Activated naive CD4-positive, alpha-beta T cell treated with anti-CD3 and anti-CD28 coated beads, Interleukin-2, amount 10 ng/mL, durations not matched to agents 7 days and 5 days (primary cell): ENCODE measurements at places on chromosomes 5 and 9.

GRCh38 chr5:124519396-124519795, 227.0 kb downstream of the ZNF608 start:
- no peaks in the 10 kb centered on the region for H3K36me3 ChIP-seq
- H3K4me3 ChIP-seq = no peak overlapping the region
- no peaks in the 10 kb centered on the region for H3K27me3 ChIP-seq
- H3K4me1 ChIP-seq = no peaks in the 10 kb centered on the region
- DNase-seq = no peak

GRCh38 chr9:87554171-87554910, 56.7 kb downstream of the DAPK1 start:
- H3K27me3 ChIP-seq = peaks cover 12% of the 10 kb centered on the region
- no peaks in the 10 kb centered on the region for H3K36me3 ChIP-seq
- no peaks in the 10 kb centered on the region for H3K4me1 ChIP-seq
- DNase-seq = no peak

GRCh38 chr5:154047324-154047723, 8.6 kb downstream of the MFAP3 start:
- no peak overlapping the region for H3K4me3 ChIP-seq
- DNase-seq = no peak
- H3K27me3 ChIP-seq = no peaks in the 10 kb centered on the region
- H3K4me1 ChIP-seq = peaks cover 26% of the 10 kb centered on the region

DNA sequence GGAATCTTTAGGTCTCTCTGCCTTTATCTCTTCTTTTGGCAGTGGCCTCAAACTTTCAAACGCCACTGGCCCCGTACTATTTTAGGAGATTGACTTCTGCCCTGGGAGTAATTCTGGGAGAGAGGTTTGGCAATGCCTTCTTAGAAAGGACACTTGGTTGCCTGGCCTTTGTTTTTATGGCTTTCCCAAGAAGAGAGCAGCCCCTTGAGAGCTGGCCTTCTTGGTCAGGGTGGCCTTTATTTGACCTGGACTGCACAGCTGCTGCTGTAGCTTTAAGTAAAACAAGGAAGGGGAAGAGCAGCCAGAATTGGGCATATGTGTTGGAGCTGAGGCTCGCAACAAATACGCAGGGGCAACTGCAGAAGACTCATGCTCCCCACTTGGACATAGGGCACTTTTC, 60.8 kb downstream of the PTPN3 start:
- no peak overlapping the region for H3K27ac ChIP-seq
- peaks cover 16% of the 10 kb centered on the region for H3K4me1 ChIP-seq
- no peaks in the 10 kb centered on the region for H3K36me3 ChIP-seq

- H3K27ac ChIP-seq = no peak overlapping the region
- no peak for DNase-seq
- H3K4me1 ChIP-seq = no peaks in the 10 kb centered on the region
- H3K36me3 ChIP-seq = no peaks in the 10 kb centered on the region
Observed at GRCh38 chr5:90855296-90856010, 296.9 kb downstream of the ADGRV1 start.

GRCh38 chr5:109721741-109722140, 32.0 kb downstream of the MAN2A1 start:
- no peaks in the 10 kb centered on the region for H3K4me1 ChIP-seq
- H3K27ac ChIP-seq = no peak overlapping the region
- peaks cover 37% of the 10 kb centered on the region for H3K36me3 ChIP-seq
- no peak for DNase-seq
- no peak overlapping the region for H3K4me3 ChIP-seq

DNA sequence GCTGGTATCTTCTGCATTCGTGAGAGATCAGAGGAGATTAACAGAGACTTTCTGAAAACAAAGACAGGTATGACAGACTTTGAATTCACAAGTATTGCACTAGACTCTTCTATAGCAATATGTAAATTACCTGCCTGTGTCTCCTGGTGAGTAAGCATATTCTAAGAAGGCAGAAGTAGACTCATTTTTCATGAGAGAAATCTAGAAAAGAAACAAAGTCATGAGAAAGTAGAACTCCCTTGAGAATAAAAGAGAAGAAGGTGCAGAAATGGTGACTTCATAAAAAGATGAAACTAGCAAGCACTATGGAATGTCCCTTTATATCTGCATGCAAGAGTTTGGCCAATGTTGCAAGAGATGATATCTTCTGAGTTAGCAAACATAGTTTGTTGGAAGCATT, 419.8 kb downstream of the DMRT2 start:
- H3K4me1 ChIP-seq = no peaks in the 10 kb centered on the region
- DNase-seq = no peak
- H3K36me3 ChIP-seq = no peaks in the 10 kb centered on the region
- no peaks in the 10 kb centered on the region for H3K27me3 ChIP-seq

DNA sequence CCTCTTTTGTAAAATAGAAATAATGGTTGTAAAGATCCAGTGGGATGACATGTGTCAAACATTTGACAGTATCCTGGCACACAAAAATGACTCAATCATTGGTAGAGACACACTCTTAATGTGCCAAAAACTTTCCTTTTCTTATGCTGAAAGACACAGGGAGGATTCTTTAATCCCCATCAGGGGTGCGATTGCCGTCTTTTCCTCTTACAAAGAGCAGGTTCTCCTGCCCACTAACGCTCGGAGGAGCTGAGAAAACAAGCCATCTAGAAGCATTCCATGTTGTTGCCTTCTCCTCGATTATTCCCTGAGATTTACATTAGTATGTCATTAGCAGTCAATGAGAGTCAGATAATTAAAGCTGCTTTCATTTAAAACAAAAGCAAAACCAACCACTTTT, 342.6 kb upstream of the CCNH start:
- H3K4me3 ChIP-seq = no peak overlapping the region
- H3K27ac ChIP-seq = no peak overlapping the region
- H3K4me1 ChIP-seq = no peaks in the 10 kb centered on the region
- H3K27me3 ChIP-seq = no peaks in the 10 kb centered on the region

GRCh38 chr9:116933251-116933650, 246.1 kb downstream of the TRIM32 start:
- H3K27ac ChIP-seq = no peak overlapping the region
- no peak for DNase-seq
- H3K4me3 ChIP-seq = no peak overlapping the region
- no peaks in the 10 kb centered on the region for H3K4me1 ChIP-seq

DNA sequence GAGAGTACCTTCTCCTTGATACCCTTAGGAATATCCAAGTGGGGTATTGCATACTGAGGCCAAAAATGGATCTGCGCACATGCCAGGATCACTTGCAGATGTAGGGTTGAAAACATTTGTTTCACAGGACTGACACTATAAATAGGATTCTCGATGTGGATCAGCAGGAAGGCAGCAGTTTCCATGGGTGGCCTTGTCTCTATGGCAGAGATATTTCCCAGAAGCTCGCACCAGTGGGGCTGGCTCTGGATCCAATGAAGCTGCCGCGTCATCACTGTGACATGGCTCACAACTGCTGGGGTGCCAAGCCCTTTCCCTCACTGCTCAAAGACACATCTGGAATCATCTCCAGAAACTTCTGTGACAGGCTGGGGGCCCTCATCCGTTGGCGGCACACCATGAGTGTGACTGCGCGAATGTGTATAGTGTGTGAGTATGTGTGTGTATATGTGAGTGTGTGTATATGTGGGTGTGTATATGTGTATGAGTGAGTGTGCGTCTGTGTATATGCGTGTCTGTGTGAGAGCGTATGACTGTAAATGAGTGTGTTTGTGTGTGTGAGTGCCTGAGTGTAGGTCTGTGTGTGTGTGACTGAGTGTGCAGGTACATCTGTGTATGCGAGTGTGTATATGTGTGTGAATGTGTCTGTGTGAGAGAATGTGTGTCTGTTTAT, 182.5 kb downstream of the GAS1 start:
- no peak for DNase-seq
- no peak overlapping the region for H3K27ac ChIP-seq
- no peak overlapping the region for H3K4me3 ChIP-seq
- no peaks in the 10 kb centered on the region for H3K36me3 ChIP-seq

- H3K27me3 ChIP-seq = peaks cover 34% of the 10 kb centered on the region
- H3K27ac ChIP-seq = no peak overlapping the region
- H3K4me3 ChIP-seq = no peak overlapping the region
- H3K4me1 ChIP-seq = peaks cover 30% of the 10 kb centered on the region
- H3K36me3 ChIP-seq = no peaks in the 10 kb centered on the region
Observed at GRCh38 chr9:757246-757881, 84.1 kb upstream of the DMRT1 start.

DNA sequence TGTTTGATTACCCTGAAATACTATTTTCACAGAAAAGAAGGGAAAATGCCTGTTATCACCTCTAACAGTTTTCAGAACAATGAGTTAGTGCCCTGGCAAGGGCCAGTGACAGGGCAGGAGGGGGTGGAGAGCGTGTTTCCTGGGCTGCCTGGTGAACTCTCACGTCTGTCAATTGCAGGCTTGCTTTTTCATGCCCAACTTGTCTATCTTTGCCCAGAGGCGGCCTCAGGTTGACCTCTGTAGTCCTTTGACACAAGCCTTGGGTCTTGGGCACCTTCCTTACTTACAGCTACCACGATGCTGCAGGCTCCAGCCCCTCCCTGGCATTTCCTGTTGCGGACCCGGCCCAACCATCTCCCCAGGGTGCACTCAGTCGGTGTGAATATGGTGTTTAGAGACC, 2.2 kb upstream of the CEL start:
- peaks cover 26% of the 10 kb centered on the region for H3K36me3 ChIP-seq
- H3K27ac ChIP-seq = peak overlapping the region; percentile 94
- H3K27me3 ChIP-seq = no peaks in the 10 kb centered on the region
- DNase-seq = peak; percentile 43
- H3K4me3 ChIP-seq = no peak overlapping the region

DNA sequence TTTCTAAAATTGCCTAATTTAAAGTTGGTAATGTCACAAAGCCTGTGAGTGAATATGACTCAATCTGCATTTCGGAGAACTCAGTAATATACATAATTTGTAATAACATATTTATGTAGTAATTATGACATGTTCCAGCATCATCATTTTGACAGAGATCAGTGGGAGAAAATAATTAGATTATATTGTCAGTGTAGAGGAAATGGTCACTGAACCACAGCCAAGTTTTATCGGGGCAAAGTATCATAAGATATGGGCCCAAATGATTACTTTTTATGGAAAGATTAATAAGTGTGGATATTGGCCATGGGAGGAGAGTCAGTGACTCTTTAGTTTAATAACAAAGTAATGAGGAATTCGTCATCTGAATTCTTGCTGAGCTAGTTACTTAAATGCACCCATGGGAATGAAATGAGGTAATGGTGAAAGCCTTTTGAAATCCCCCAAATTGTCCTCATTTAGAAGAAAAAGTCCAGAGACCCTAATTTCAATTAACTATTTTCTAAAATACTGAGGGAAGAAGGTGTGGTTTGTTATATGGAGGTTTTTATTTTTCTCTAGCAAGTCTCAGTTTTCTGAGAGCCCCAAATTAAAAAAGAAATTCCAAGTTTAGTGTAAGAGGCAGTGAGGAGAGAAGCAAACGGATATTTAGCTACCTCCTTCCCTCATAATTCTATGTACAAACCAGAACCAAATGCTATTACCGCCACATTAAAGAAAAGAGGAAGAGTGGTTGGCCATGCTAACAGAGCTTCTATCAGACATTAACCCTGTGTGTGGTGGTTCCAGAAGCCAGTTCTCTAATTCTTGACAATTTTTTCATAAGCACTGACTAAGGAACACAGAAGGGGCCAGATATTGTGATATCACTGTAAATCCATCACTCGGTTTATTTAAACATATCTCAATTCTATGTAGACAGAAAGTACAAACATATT, 37.7 kb upstream of the MRPS30 start:
- no peak overlapping the region for H3K27ac ChIP-seq
- H3K36me3 ChIP-seq = no peaks in the 10 kb centered on the region

DNA sequence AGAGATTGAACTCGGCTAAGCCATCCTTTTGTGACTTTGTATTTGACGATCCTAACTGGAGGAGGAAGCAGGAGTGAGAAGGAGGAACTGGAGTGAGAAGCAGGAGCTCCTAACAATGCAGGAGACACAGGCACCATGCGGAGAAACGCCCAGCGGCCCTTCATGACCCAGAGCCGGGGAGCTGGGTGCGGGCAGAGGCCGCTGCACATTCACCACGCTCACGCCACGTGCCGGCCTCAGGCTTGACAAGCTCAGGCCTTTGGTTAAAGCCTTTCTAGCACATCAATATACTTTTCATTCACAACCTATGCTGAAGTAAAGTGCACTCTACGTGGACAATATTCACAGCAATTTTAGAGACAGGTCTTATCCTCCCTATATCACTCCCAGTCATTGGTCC, 124.8 kb upstream of the FAM120A start:
- H3K4me3 ChIP-seq = no peak overlapping the region
- no peak for DNase-seq
- no peaks in the 10 kb centered on the region for H3K4me1 ChIP-seq

GRCh38 chr9:104287253-104287878, 193.3 kb downstream of the SMC2 start:
- H3K27me3 ChIP-seq = no peaks in the 10 kb centered on the region
- no peaks in the 10 kb centered on the region for H3K36me3 ChIP-seq
- no peak overlapping the region for H3K4me3 ChIP-seq
- no peaks in the 10 kb centered on the region for H3K4me1 ChIP-seq
- no peak for DNase-seq

DNA sequence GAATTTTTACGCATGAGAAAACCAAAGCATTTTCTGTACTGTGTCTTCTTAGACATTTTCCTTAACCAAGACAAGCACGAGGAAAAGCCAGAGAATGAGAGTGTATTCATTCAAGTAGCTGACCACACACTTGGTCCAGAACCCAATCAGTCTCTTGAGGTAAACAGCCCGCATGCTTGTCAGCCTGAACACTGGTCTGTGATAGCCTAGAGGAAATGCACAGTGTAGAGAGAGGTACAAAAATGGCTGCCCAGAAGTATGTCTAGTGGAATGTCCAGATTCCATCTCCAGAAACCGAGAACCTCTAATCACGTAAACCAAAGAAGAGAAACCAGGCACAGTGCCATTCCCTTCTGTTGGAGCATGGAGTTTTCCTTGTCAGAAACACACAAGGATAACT, 80.0 kb upstream of the SNX2 start:
- no peaks in the 10 kb centered on the region for H3K36me3 ChIP-seq
- DNase-seq = no peak
- no peak overlapping the region for H3K4me3 ChIP-seq
- H3K4me1 ChIP-seq = no peaks in the 10 kb centered on the region

GRCh38 chr9:130854092-130854491, 19.0 kb downstream of the ABL1 start:
- H3K27ac ChIP-seq = no peak overlapping the region
- no peak for DNase-seq
- peaks cover 2% of the 10 kb centered on the region for H3K36me3 ChIP-seq
- H3K27me3 ChIP-seq = no peaks in the 10 kb centered on the region
- no peaks in the 10 kb centered on the region for H3K4me1 ChIP-seq

GRCh38 chr5:83340511-83340918, 131.0 kb upstream of the VCAN start:
- H3K4me3 ChIP-seq = peak overlapping the region; percentile 45
- peak; percentile 57 for DNase-seq
- no peaks in the 10 kb centered on the region for H3K27me3 ChIP-seq
- H3K36me3 ChIP-seq = no peaks in the 10 kb centered on the region
- H3K27ac ChIP-seq = peak overlapping the region; percentile 87

DNA sequence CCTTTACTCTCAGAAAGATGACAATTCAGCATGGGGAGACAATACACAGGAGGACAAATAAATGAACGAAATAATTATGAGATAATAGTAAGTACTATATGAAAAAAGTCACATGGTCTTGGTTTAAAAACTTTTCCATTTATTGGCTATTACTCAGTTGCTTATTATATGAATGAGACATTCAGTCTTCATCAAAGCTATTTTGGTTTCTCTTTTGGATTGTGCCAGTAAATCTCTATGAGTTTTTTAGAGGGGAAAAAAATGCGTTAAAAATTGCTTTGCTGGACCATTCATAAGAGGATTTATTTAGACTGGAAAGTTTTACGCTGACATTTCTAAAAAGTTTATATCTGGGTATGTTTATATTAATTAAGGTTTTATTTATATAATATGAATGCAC, 137.7 kb downstream of the AOPEP start:
- H3K36me3 ChIP-seq = peaks cover 3% of the 10 kb centered on the region
- H3K4me1 ChIP-seq = peaks cover 49% of the 10 kb centered on the region
- H3K4me3 ChIP-seq = no peak overlapping the region
